ENCODE measurements at places on chromosomes 4 and X. TPM values are rescaled to one million over a fixed set of nuclear protein-coding genes. Genes with fewer than 3 reads are reported as not detected.
A peak's percentile ranks its signal among the peaks of the same experiment; 100 is the strongest.

TMSB15C gene
- 0.89 TPM for total RNA-seq

- DNase-seq: no peak
Measured at GRCh38 chrX:46456125-46456922, 88.9 kb downstream of the ZNF674 start.

- DNase-seq: peak; percentile 78
Measured at GRCh38 chrX:119488749-119489148, 20.5 kb downstream of the SLC25A5 start.

DNA sequence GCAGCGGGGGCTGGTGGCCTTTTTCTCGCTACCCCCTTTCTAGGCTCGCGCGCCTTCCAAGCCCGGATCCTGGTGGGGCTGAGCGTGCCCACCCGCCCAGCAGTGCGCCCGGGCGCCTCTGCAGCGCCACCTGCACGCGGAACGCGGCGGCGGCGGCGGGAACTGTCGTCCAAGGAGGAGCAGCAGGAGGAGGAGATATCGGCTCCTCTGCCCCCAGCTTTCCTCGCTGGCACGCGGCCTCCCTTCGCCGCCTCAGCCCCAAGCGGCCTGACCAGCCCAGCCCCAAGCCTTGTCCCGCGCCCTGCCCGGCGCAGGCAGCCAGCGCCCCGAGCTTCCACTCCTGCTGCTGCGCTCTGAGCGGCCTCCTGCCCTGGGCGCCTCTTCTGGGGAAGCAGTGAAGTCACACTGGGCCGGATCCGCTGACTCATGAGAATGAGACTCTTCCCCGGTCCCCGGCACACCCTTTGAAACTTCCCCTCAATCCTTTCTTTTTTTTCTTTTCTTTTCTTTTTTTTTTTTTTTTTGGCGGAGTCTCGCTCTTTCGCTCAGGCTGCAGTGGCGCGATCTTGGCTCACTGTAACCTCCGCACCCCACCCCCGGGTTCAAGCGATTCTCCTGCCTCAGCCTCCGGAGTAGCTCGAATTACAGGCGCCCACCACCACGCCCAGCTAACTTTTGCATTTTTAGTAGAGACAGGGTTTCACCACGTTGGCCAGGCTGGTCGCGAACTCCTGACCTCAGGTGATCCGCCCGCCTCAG lies 10.6 kb upstream of the ELF4 start:
- peak; percentile 65 for DNase-seq

GRCh38 chr4:121765368-121765705 lies 373 bp upstream of the SMIM43 start:
- no peak for DNase-seq

- DNase-seq: no peak
Measured at GRCh38 chr4:175884048-175884447, 72.0 kb upstream of the GPM6A start.

SMAD1 gene
- total RNA-seq: 47.3 TPM

DNA sequence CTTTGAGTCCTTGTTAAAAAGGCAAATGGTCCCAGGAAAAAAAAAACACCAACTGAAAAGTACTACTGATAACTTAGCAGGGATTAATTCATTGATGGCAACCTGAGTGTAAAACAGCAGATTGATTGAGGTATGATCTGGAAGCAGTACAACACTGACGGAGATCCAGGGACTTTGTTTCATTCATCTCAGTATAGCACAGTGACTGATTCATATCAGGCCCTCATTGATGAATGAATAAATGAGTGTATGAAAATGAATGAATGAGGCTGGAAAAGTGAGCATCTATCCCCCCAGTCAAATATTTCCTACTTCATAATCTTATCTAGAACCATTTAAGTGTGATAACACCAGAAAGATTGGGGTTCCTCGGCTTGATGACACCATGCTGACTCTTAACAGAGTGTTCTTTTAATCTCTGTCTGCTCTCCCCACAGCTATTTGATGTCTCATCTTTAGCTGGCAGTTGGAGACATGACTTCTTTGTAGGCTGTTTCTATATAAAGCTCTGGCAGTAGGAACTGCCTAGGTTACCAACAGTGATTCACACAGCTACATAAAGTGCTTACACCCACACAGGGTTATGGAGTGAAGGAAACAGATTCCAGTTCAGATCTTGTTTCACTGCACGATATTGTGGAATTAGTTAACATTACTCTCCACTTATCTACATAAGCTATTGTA lies 18.6 kb upstream of the RNF128 start:
- no peak for DNase-seq

- DNase-seq: no peak
Measured at GRCh38 chrX:39427906-39428305, 626.6 kb downstream of the MID1IP1 start.

EXOC1L gene
- not detected for total RNA-seq

DNA sequence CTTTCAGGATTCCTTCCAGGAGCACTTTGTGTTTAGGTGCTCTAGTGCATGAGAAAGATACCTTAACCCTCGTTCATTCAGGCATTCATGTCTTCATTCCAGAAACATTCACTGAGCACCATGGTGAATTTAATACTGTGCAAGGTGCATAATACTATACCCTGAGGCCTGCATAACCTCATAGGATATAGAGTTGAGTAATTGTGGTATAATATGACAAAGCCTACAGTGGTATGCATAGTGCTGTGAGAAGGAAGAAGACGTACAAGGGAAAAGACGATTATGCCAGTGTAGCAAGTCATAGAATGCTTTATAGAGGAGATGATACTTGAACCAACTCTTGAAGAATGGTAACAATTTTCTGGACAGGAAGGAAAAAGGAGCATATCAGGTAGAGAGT lies 34.3 kb downstream of the MTM1 start:
- DNase-seq: no peak

DNA sequence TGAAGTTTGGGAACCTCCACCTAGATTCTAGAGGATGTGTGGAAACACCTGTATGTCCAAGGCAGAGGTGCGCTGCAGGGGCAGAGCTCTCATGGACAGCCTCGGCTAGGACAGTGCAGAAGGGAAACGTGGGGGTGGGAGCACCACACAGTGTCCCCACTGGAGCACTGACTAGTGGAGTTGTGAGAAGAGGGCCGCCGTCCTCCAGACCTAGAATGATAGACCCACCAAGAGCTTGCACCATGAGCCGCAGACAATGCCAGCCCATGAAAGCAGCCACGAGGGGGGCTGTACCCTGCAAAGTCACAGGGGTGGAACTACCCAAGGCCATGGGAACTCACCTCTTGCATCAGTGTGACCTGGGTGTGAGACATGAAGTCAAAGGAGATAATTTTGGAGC lies 274.5 kb upstream of the FMR1 start:
- no peak for DNase-seq

FAM241A gene
- 1.4 TPM for total RNA-seq

MAOA gene
- 307 TPM for total RNA-seq

- DNase-seq: no peak
Measured at GRCh38 chr4:86247320-86247719, 112.5 kb downstream of the MAPK10 start.

- no peak for DNase-seq
Measured at GRCh38 chr4:107351196-107351595, 315.1 kb upstream of the DKK2 start.

- DNase-seq: no peak
Measured at GRCh38 chrX:115112411-115112810, 76.8 kb upstream of the RBMXL3 start.

DNA sequence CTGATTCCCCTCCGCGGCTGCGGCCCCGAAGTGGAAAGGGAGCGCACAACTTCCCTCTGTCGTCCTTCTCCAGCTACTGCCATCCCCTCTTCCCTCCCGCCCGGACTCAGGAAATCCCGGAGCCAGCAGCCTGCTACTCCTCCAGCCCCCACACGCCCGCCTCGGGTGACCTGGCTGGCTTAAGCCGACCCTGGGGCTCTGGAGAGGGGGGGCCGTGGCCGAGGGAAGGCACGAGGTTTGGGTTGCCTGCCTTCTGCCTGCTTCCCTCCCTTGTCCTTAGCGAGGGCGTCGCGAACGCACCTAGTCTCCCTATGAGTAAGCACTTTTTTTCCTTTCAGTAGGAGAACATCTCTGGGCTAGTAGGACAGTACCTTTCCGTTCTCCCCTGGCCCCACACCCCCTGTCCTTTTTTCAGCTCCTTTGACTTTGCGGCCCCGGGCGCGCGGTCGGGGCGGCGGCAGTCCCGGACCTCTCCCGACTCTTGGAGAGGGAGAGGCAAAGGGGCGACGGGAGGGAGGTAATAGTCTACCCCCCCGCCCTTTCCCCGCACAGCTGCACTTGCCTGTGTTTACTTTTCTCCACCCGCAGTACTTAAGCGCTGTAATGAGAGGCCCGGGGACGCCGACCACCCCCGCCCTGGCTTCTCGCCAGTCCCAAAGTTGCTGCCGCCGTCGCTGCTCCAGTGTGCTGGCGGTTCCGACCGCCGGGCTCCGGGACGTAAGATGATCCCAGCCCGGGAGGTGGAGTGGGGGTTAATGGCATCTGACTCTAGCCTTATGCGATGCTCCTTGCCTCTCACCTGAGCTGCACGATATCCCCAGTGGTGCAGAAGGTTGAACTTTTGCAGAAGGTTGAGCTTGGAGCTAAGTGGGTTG lies 868 bp downstream of the PLS3 start:
- peak; percentile 29 for DNase-seq

DNA sequence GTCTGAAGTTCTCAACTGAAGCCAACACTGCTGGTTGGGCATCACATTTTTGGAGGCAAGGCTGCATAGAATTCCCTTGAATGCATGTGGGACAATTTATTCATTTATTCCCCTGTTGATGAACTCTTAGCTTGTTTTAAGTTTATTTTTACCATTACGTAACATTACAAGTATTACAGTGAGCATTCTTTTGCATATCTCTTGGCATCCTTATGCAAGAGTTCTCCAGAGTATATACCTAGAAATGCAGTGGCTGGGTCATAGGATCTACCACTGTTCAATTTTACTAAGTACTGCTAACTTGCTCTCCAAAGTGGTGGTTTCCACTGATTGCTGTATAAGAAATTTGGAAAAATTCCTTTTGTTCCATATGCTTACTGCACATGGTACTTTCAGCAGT lies 66.5 kb downstream of the UCHL1 start:
- no peak for DNase-seq

HTN3 gene
- total RNA-seq: not detected

USP51 gene
- 0.53 TPM for total RNA-seq

OTOP1 gene
- total RNA-seq: not detected

DNA sequence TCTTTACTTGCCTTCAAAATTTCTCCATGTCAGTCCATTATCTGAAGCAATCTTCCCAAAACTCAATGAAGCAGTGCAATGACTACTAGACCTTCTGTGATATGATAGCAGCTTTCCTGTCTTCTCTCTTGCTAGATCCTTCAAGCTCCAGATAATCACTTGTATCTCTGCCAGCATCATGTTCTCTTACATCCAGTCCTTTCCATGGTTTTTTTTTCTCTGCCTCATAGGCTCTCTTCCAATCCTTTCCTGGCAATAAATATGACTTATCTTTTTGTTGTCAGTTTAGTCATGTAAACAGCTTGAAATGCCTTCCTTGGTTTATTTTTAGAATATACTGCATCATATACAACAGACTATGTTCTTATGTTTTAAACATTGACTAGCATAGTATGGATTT lies 193.5 kb downstream of the CFAP299 start:
- no peak for DNase-seq

- peak; percentile 65 for DNase-seq
Measured at GRCh38 chr4:48944756-48945241, 38.2 kb upstream of the OCIAD2 start.

- no peak for DNase-seq
Measured at GRCh38 chr4:144206711-144207110, 66.2 kb upstream of the GYPA start.

DNA sequence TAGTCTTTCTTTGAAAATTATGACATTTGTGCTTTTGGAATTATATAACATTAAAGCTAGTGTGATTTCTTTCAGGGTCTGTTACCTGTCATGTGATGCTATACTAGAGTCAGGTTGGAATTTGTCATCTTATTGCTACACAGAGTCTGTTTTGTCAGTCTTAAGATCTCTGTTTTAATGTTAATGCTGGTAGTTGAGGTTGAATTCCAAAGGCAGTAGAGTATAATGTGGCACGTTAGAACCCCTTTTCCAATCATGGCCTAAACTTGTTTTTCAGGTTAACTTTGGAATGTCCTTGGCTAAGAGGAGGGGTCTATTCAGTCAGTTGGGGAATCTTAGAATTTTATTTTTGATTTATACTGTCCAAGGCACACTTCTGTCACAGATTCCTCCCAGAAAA lies 258.5 kb downstream of the PABPC4L start:
- DNase-seq: no peak

GRCh38 chrX:24760363-24761000 lies 66.8 kb downstream of the POLA1 start:
- no peak for DNase-seq

C1QTNF7 gene
- total RNA-seq: 0.94 TPM

SULT1E1 gene
- 0.19 TPM for total RNA-seq

- no peak for DNase-seq
Measured at GRCh38 chrX:8749697-8750096, 17.8 kb upstream of the ANOS1 start.

Measured in colonic mucosa (tissue), 4 donors.